ENCODE measurements at places on chromosomes 4 and X. TPM values are rescaled to one million over a fixed set of nuclear protein-coding genes. Genes with fewer than 3 reads are reported as not detected.

DNA sequence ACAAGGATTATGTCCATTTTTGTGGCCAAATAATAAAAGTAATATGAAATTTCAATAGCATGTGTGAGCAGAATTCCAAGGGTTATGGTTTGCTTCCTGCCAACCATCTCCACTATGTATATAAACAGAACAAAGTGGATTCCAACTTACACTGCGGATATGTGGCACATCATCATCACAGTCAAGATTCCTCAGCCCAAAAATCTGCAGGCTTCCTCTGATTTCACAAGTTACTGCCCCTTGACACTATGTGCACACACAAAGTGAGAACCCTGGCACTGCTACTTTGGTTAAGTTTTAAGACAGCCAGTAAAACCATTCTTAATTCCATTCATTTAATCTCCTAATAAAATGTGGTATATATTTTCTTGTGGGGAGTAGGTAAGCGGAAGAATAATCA lies 76.4 kb downstream of the LEF1 start:
- no peaks in the 10 kb centered on the region for H3K27me3 ChIP-seq
- no peak overlapping the region for H3K4me3 ChIP-seq

DNA sequence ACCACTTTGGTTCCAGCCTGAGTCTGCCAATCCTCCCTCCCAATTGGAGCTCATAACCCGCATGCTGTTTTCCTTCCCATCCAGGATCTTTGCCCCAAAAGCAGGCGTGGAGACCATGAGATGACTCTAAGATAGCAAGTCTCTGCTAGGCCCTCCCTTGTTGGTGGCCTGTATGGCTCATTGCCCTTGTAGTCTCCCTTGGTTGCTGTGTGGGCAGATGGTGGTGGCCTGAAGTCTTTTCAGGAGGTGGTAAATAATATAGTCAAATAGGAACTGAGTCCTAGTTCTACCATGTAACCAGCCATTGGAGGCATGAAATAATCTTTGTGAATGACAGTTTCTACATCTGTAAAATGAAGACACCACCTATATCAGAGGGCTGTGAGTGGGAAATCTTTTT lies 1.2 kb downstream of the ATP6AP1 start:
- no peak overlapping the region for H3K4me3 ChIP-seq
- no peaks in the 10 kb centered on the region for H3K36me3 ChIP-seq
- no peaks in the 10 kb centered on the region for H3K27me3 ChIP-seq
- H3K4me1 ChIP-seq: peaks cover 14% of the 10 kb centered on the region
- no peak for DNase-seq

Gene NKX3-2
- not detected for total RNA-seq

- no peak overlapping the region for H3K27ac ChIP-seq
- H3K4me3 ChIP-seq: no peak overlapping the region
- no peaks in the 10 kb centered on the region for H3K27me3 ChIP-seq
- H3K4me1 ChIP-seq: peaks cover 36% of the 10 kb centered on the region
- no peaks in the 10 kb centered on the region for H3K36me3 ChIP-seq
Observed at GRCh38 chrX:72126048-72126415, 5.7 kb downstream of the RTL5 start.

DNA sequence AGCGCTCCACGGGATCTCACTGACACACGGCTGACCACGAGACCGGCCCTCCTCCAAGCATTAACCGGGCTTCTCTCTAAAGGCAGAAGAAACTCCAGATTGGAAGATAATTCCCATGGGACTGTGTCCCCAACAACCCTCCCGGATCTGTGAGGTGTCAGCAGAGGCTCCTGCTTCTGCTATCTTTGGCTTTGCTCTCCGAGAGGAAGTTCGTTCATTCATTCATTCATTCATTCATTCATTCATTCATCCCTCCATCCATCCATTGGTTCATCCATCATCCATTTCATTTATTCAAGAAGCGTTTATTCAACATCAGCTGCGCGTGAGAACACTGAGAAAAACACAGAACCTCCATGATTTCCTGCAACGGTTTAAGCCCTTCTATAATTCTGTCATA lies 11.5 kb downstream of the ADRA2C start:
- H3K36me3 ChIP-seq: no peaks in the 10 kb centered on the region
- H3K4me1 ChIP-seq: no peaks in the 10 kb centered on the region
- no peak for DNase-seq
- H3K27ac ChIP-seq: no peak overlapping the region
- H3K27me3 ChIP-seq: no peaks in the 10 kb centered on the region

Gene CAPN6
- not detected for total RNA-seq

All from CD8-positive, alpha-beta memory T cell (primary cell).